ENCODE measurements at places on chromosomes 4 and X.

DNA sequence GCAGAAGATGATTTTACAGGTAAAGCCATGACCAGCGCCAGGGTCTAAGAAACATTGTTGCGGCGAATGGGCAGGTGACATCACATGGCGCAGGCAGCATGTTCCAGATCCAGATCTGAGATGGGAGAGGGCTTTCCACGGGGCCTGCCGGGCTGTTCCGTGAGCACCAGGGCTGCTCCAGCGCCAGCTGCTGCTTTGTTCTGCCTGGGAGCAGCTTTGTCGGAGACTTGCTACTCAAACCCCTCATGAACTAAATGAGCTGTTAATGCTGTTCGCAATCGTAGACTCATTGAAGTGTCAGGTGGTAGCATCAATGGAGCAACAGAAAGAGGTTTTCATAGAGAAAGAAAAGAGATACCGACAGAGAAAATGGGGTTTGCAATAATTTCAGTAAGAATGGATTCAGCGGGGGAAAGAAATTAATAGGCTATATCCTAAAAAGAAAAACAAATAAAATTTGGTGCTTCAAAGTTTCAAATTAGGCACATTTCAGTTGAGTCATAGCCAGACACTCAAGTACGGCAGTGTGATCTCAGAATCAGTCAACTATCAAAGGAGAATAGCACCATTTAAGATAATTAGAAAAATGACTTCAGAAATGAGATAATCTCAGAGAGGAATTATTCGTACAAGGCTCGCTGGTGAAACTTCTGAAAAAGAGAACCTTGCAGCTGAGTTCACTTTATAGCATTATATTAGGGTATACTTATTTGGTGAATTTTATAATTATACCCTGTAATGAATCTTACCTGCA, 23.9 kb downstream of the SORBS2 start:
- DNase-seq = peak; percentile 81

- DNase-seq = peak; percentile 91
Observed at GRCh38 chr4:76197971-76198410, 15.6 kb downstream of the SCARB2 start.

- no peak for DNase-seq
Observed at GRCh38 chr4:151324752-151325110, 674 bp downstream of the SH3D19 start.

GRCh38 chr4:162866565-162866964, 300.1 kb downstream of the NAF1 start:
- DNase-seq = no peak

- DNase-seq = no peak
Observed at GRCh38 chr4:109701566-109702410, 1.5 kb downstream of the CASP6 start.

GRCh38 chr4:126361287-126361686, 1046.5 kb downstream of the FAT4 start:
- DNase-seq = no peak

GRCh38 chr4:184189966-184190365, 27.7 kb downstream of the ENPP6 start:
- no peak for DNase-seq

GRCh38 chr4:68369142-68369805, 19.4 kb upstream of the YTHDC1 start:
- no peak for DNase-seq

DNA sequence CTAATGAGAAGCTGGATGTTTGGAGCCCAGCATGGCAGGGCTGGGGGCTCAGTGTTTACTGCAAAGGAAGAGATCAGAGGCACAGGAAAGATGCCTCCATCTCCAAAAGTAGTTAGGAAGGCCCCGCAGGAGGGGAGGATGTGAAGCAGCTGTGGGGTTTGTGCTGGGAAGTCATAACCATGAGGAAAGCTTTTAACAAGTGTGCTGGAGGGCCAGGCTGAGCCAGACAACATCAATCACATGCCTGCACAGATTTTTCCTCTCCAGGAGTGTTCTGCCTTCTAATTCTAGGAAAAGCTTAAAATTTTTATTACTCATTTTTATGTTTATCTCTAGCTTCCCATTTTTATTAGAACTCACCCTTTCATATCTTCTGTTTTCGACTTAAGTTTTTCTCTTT, 65.4 kb downstream of the GPR82 start:
- no peak for DNase-seq

GRCh38 chr4:85431156-85431555, 43.8 kb upstream of the ARHGAP24 start:
- no peak for DNase-seq

DNA sequence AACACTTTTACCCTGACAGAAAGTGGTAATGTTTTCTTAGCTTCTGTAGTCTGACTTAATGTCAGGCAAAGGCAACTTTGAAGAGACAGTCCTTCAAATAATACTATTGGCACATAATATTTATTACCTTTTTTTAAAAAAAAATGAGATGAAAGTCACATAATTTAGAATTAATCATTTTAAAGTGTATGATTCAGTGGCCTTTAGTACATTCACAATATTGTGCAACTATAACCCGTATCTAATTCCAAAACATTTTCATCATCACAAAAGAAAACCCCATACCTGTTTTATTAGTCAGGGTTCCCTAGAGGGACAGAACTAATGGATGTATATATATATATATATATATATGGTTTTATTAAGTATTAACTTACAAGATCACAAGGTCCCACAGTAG, 94.8 kb upstream of the TEX13A start:
- no peak for DNase-seq

GRCh38 chr4:109440948-109441347, 7.3 kb downstream of the SEC24B start:
- DNase-seq = no peak

DNA sequence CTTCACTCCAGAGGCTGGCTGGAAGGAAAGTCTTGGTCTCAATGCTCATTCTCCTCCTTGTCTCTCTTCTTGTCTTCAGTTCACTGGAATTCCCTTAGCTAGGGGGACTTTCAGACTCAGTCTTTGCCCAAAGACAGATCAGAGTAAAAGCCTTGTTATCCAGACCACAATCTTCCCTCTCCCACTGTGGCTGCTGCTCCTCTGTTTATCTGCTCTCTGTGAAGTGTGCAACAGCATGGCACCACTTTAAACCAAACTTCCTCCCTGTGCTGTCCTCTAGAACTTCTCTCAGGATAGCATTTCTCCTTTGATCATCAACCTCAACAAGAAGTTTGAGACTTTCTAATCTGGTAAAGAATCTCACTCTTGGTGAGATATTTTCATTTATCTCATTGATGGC, 530.1 kb upstream of the SLIT2 start:
- no peak for DNase-seq

DNA sequence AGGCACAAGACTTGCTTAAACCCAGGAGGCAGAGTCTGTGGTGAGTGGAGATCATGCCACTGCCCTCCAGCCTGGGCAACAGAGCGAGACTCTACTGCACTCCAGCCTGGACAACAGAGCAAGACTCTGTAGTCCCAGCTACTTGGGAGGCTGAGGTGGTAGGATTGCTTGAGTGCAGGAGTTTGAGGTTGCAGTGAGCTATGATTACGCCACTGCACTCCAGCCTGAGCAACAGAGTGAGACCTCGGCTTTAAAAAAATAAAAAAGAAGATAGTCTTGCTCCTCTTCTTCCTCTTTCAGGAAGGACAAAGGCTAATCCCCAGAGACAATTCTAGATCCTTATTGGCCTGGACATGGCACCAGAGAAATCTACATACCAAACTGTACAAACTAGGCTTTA, 5.7 kb upstream of the PPEF2 start:
- DNase-seq = no peak

DNA sequence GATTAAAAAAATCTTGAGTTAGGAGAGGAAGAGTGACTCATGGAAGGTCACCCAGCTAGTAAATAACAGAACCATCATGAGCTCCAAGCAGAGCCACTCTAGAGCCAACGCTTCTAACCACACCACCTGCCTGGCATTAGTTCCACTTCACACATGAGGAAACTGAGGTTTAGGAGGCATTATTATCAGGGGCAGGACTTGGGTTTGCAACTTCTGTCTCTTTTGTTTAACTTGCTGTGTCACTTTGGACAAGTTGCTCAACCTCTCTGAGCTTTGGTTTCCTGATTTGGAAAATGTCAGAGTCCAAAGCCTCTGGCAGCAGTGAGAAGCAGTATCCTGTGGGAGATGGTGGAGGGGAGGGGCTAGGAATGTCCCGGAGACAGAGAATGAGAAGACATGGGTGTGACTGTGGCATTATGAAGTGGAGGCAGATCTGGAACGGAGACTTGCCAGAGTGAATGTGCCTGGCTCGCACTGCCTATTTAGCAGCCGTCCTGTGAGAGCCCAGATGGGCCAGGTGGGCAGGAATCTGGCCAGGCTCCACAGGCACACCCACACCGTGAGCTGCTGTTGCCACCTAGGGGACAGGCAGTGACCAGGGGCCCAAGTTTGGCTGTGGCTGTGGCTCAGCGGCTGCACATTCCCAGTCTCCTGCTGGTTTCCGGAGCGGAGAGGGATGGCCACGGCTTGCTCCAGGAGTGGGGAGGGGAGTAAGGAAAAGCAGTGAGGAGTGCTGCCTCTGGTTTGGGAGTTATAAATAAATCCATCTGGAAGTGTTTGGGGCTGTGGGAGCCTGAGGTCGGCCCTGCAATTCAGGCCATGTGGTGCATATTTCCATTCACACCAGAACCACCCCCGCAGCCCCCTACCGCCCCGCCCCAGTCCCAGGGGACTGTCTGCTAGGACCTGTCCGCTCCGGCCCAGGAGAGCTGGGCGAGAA, 93.4 kb downstream of the NHSL2 start:
- no peak for DNase-seq

- DNase-seq = no peak
Observed at GRCh38 chrX:149248073-149248625, 257.0 kb downstream of the IDS start.

GRCh38 chr4:60962286-60962685, 237.8 kb upstream of the ADGRL3 start:
- DNase-seq = no peak

GRCh38 chrX:140510306-140510676, 5.4 kb upstream of the SOX3 start:
- no peak for DNase-seq

- DNase-seq = no peak
Observed at GRCh38 chr4:37902212-37902611, 11.3 kb downstream of the TBC1D1 start.

- no peak for DNase-seq
Observed at GRCh38 chrX:132631579-132632232, 142.9 kb upstream of the MBNL3 start.

DNA sequence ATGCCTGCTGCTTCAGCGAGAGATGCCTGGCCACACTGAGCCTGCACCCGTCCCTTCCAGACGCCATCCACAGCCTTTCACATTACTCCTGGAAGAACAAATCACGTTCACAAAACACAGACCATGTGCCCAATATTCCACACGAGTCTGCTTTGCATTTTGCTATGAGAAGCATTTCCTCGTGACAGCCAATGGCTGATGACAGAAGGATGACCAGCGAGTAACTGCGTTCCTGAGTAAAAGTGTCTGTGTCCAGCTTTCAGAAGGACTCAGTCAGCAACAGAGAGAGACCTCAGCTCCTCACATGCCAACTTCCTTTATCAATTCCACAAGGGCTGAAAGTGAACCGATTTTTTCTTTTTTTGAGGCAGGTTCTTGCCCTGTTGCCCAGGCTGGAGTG, 19.5 kb downstream of the NAT8L start:
- no peak for DNase-seq

- DNase-seq = no peak
Observed at GRCh38 chr4:88275516-88275915, 8.8 kb downstream of the PPM1K start.
